ENCODE measurements at places on chromosomes 6 and 20.

- no peak for DNase-seq
These were observed 248.0 kb downstream of the CDC5L start for GRCh38 chr6:44635486-44635885.

DNA sequence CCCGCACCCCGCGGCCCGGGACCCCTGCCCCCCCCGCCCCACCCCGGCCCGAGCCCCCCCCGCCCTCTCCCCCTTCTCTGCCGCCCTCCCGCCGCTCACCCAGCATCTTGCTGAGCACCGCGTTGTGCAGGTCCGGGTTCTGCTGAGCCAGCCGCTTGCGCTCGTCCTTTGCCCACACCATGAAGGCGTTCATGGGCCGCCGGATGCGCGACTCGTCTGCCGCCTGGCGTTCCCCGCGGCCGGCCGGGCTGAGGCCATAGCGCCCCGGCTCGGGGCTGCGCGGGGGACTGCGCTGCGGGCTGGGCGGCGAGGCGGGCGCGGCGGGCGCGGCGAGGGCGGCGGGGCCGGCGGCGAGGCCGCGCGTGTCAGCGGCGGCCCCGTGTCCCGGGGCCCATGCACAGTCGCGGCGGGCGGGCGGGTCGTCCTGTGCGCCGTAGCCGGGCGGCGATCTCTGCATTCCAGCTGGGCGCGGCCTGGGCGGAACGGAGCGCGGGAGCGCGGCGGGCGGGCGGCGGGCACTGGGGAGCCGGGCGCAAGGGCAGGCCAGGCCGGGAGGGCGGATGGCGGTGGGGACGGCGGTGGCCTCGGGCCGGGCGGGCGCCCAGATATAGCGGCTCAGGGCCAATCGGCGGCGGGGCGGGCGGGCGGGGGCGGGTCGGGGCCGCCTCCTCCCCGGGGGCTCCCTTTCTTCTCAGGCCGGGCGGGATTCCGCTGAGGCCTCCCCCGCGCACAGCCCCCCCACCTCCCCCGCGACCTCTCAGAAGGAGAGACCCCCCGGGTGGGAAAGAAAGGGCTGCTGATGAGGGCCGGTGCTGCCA lies at the start of gene SOX18:
Gene SOX18 (minus strand): TSS at position 580 of the 818 bp plus-strand sequence. CDS start 123 bp downstream, at position 457.
- no peak for DNase-seq

DNA sequence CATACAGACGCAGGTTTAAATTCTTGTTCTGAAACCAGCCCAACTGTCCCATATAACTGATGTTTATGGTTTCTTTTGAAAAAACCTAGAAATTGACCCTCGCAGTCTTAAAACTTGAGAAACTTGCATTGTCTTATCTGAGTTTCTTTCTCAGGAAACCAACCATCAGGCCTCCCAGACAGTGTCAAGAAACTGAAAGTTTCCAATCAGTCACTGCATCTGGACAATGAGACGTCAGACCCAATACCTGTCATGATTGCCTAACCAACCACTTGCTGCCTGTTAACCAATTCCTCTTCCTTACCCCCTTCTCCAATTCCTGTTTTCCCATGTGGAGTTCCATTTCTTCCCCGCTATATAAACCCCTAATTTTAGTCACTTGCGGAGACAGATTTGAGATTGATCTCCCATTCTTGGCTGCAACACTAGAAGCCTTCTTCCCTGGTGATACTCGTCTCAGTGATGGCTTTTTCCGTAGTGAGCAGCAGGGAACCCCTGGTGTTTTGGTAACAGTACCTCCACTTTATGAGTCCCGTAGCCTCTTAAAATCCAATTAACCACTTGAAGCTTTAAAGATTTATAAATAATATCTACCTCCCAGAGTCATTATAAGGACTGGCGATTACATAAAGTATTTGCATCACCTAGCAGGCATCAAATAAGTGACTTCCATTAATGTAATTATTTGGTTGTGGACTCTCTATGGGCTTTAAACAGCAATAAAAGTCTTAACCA lies 49.3 kb downstream of the GPR63 start:
- DNase-seq, result no peak

- no peak for DNase-seq
These were observed 86.3 kb downstream of the SOX4 start for GRCh38 chr6:21679761-21680265.

DNA sequence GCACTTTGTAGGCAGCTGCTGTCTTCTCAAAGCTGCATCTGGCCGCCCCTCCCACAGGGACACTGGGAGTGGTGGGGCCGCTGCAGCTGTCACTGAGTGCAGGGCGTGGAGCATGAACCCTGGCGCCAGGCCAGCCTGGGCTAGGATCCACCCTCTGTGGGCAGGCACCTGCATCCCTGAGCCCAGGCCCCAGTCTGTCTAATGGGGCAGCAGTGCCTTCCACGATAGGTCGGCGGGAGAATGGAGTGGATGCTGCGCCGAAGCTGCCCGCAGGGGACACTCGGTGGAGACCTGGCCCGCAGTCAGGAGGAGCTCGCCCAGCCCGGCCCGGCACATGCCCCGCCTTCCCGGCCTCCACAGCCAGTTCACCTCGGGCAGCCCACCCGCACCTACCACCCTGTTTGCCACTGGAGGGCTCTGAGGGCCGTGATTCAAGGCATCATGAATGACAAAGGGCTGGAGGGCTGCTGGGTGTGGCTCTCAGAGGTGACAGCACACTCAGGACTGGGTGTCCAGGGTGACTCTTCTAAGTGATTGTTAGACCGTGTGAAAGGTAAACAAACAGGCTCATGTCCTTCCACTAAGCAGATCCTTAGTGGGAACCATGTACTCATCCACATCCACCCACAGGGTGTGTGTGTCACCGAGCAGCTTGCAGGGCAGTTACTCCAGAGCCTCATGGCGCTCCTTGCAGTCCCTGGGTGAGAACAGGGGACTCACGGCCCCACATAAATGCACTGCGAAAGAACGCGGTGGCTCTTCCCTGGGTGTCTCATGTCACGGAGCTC lies 133.9 kb downstream of the AGPAT4 start:
- DNase-seq, result no peak

GRCh38 chr6:72916906-72917305 lies 295.0 kb downstream of the KCNQ5 start:
- no peak for DNase-seq

DNA sequence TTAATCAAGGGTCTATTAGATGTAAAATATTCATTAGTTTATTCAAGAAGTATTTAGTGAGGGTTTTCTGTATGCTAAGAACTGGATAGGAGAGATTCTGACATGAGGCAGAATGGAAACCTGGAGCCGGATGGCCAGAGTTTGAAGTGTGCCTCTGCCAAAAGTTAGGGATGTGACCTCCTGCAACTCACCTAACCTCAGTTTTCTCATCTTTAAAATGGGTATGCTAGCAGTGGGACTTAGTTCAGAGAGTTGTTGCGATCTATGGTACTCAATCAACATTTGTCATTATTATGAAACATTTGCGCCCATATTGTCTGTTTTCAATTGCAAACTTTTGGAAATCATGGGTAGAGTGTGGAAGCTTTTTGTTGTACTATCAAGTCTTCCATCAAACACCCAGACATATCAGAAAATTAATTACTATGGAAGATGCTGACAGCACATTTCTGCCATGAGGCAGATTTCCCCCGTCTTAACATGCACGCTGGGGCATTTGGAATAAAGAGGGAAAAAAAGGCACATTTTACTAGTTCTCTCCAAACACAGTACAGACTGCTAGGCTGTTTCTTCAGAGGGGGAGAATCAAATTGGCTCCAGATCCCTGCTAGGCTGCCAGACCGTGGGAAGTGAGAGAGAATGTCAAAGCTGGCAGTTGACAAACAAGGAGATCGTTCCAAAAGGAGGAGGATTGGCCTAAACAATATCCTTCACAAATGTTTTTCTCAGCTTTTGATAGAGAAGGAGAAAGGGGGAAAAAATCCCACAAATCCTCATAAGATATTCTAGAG lies 205.3 kb upstream of the TSHZ2 start:
- no peak for DNase-seq

- no peak for DNase-seq
These were observed 36.4 kb upstream of the SLC17A4 start for GRCh38 chr6:25717866-25718740.

DNA sequence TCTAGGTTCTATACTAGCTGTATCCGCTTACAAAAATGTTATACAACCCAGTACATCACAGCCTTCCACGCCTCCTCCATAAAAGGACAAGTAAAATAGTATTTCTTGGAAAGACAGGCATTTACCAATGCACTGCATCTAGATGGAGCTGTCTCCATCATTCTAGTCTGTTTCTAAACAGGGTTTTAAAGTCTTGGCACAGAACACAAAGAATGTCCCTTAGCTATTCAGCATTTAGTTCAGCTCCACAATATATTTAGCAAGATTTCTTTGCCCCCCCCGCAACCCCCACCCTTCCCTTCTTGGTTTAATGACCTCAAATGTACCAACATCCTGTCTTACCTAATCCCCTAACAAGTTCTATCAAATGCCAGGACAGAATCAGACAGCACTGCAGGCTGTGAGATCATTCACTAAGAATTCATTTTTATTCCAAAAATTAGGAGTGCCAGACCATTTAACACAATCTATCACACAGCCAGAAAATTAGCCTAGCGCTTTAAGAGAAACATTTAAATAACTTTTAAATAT lies 198.6 kb downstream of the BACH2 start:
- DNase-seq, result no peak

- DNase-seq, result no peak
These were observed 117.1 kb upstream of the SPTLC3 start for GRCh38 chr20:12891643-12892042.

GRCh38 chr6:141988954-141989705 lies 143.6 kb upstream of the GJE1 start:
- no peak for DNase-seq

GRCh38 chr20:3720626-3721025 lies 8.2 kb upstream of the SIGLEC1 start:
- DNase-seq, result no peak

GRCh38 chr20:59945175-59945574 lies 5.0 kb downstream of the FAM217B start:
- no peak for DNase-seq

GRCh38 chr6:72691249-72691648 lies 69.4 kb downstream of the KCNQ5 start:
- no peak for DNase-seq

DNA sequence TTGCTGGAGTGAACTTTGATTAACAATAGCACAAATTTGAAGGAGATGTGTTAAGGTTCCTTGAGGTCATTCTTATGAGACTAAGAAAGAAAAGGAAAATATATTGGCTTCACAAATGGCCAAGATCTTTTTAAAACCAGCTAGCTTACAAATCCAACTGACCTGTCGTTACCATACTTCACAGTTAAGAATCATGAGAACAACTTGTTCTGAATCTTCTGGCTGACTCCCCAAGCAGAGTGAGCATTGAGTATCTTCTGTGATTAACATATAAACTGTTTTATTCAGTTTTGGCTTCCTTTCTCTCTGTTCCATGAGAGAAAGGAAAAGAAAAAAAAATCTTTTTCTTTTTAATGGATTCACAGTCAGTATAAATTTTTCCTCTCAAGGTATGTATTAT lies 277.1 kb downstream of the KHDC1L start:
- DNase-seq, result no peak

- no peak for DNase-seq
These were observed 317.9 kb upstream of the MARCKS start for GRCh38 chr6:113539202-113539601.

- no peak for DNase-seq
These were observed 11.3 kb downstream of the MYLK2 start for GRCh38 chr20:31830406-31830981.

DNA sequence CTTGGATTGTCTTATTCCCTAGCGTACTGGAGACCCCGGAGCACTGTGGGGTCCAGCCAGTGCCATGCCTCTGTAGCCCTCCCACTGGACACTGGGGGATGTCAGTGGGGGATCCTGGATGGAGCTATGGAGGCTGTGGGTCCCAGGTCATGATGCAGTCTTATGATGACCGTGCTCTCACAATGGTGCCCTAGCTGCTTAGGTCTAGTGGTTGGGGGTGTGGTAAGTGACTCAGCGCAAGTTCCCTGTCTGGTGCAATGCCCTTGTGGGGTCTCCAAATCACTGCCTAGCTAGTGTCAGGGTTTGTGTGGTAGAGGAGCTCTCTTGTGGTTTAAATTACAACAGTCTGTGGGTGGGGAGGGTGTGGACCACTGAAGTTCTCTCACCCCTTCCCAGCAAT lies 135.4 kb downstream of the CDC5L start:
- DNase-seq, result no peak

DNA sequence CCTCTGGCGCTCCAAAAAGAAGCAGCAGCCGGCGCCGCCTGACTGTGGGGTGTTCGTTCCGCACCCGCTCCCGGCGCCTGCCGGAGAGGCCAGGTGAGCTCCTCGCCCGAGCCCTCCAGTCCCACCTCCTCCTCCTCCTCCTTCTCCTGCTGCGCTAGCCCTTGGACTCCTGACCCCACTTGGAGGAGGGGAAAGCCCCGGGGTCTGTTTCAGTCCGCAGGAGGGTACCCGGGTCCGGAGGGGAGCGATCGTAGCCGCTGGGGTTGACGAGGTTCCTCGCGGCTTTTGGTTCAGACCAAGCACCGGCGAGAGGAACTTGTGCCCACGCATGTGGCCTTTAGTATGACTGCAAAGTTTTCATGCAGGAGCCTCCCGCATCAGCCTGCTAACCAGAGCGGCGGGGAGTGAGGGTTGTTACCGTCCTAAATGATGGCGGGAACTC lies 493 bp downstream of the CRYBG1 start:
- no peak for DNase-seq

GRCh38 chr20:38303908-38304379 lies at the start of gene BPI:
BPI (plus strand) TSS chr20:38304156; CDS start chr20:38304224, 68 bp downstream.
- DNase-seq, result no peak

GRCh38 chr6:16338577-16339264 lies 100.3 kb downstream of the GMPR start:
- DNase-seq, result peak; percentile 74

DNA sequence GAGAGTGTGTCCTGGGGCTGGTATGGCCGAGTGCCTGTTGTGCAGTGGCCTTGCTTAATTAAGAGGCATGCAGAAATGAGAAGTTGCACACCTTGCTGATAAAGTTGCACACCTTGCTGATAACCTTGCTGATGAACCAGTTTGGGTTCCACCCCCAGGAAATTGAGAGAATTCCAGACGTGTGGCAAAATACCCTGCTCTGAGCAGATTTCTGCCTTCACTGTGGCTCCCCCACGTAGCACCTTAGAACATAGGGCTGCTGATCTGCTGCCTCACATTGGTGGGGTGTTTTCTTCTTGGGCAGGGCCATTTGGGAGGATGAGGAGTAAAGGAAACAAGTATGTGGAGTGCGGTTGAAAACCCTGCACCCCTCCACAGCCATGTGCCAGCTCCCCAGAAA lies 22.5 kb upstream of the ADRM1 start:
- no peak for DNase-seq

- DNase-seq, result no peak
These were observed 23.8 kb downstream of the PYGB start for GRCh38 chr20:25271486-25272222.

DNA sequence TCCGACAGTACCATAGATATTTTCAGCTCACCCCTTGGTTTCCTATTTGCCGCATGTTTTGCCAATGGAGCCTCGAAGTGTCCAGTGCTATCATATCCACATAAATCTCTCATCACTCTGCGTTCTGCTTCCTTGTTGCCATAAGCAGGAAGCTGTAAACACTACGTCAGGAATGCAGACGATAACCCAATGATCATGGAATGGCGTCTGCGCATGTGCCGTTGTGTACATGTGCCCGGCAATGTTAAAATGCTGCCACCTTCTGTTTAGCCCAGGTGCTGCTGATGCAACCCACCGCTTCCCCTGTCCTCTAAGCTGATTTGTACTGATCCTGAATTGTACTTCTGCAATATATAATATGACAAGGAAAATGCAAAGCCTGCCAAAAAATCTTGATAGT lies 607.5 kb downstream of the HDGFL1 start:
- DNase-seq, result no peak
